Lower lobe of right lung (tissue), 2 donors: ENCODE measurements at places on chromosomes 3 and 15. TPM values are rescaled to one million over a fixed set of nuclear protein-coding genes. Genes with fewer than 3 reads are reported as not detected.
A peak's percentile ranks its signal among the peaks of the same experiment; 100 is the strongest.

Gene IL17RB
- 18.4 TPM for total RNA-seq

Gene STX19
- 3.8 TPM for total RNA-seq

Gene DAZL
- total RNA-seq = not detected

Gene SAXO2
- 15.8 TPM for total RNA-seq

Gene CD86
- total RNA-seq = 29.5 TPM

Gene ADAMTS9
- 11.7 TPM for total RNA-seq

DNA sequence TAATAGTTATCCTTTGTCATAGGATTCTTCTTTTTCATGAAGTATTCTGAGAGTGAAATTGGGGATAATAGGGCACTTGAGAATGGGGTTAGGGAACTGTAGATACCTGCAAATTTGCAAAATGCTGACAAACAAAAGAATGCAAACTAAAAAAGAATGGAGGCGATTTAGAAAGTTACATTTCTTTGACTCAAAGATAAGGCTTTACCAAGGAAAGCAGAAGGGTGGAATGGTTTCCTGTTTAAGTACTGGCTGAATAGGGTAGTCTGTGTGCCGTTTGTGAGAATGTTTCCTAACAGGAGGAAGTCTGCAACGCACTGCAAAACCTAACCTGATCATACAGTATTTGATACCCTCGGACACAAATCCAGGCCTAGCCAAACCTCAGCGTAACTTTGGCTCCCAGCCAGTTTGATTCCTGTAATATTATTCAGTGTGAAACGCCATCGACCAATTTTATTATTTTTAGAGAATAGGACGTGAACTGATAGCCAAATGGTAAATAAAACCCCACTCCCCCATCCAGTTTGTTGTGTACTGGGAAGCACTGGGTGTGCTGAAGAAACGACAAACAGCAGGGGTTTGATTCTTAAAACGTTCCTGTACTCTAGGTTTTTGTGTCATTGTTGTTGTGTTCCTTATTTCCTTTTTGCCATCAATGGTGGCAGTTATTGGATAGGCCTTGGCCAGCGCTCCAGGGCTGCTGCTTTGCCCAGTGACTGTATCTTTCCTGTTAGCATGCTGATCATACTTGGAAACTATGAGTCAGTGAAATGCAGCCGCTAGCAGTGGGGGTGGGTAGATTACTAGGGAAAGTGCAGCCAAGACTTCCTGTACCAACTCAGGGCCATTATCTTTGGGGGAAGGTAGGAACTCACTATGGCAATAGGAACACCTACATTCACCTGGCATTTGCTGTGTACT, 148.0 kb upstream of the TBL1XR1 start:
- peak; percentile 83 for DNase-seq
- no peaks in the 10 kb centered on the region for H3K36me3 ChIP-seq
- no peaks in the 10 kb centered on the region for H3K27me3 ChIP-seq
- H3K4me1 ChIP-seq = peaks cover 21% of the 10 kb centered on the region
- H3K27ac ChIP-seq = peak overlapping the region; percentile 83

- no peak for DNase-seq
- no peak overlapping the region for H3K27ac ChIP-seq
- no peaks in the 10 kb centered on the region for H3K27me3 ChIP-seq
- no peak overlapping the region for H3K4me3 ChIP-seq
- H3K36me3 ChIP-seq = no peaks in the 10 kb centered on the region
- peaks cover 15% of the 10 kb centered on the region for H3K4me1 ChIP-seq
Measured at GRCh38 chr15:60540002-60540651, 61.2 kb upstream of the ICE2 start.

DNA sequence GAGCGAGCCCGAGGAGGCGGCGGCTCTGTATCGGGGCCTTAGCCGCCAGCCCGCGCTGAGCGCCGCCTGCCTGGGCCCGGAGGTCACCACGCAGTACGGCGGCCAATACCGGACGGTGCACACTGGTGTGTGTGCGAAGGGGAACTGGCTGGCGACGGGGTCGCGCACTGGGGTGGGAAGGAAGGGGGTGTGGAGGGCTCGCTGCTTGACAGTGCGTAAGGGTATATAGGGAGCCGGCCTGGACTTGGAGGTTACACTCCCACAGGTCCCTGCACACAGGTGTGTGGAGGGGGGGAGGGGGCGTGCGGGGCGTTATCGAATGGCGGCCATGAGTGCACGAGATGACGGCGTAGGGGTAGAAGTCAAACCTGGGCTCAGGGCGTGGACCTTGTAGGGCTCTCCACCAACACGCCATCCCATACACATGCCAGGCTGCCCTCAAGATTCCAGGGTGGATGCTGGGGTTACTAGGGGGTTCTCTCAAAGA, 389 bp downstream of the APEH start:
- peak overlapping the region; percentile 98 for H3K4me3 ChIP-seq
- H3K27me3 ChIP-seq = no peaks in the 10 kb centered on the region
- peak overlapping the region; percentile 92 for H3K27ac ChIP-seq
- peaks cover 13% of the 10 kb centered on the region for H3K4me1 ChIP-seq
- no peak for DNase-seq

DNA sequence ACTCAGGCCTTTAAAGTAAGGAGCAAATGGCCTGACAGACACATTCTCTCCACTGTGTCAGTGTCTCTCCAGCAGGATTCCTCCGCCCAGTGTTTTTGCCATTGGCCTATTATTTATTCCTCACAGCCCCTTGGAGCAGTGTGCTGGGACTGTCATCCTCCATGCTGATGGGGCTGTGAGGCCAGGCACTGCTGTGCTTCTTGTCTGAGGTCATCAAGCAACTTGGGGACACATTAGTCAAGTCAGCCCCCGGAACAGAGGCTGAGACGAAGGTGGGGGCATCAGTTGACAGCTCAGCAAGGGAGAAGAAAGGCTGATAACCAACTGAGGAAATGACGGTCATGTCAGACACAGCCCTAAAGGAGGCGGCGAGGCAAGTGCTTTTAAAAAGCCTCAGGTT, 67.4 kb downstream of the XXYLT1 start:
- no peaks in the 10 kb centered on the region for H3K36me3 ChIP-seq
- no peak for DNase-seq
- H3K27me3 ChIP-seq = no peaks in the 10 kb centered on the region
- H3K4me1 ChIP-seq = peaks cover 40% of the 10 kb centered on the region

DNA sequence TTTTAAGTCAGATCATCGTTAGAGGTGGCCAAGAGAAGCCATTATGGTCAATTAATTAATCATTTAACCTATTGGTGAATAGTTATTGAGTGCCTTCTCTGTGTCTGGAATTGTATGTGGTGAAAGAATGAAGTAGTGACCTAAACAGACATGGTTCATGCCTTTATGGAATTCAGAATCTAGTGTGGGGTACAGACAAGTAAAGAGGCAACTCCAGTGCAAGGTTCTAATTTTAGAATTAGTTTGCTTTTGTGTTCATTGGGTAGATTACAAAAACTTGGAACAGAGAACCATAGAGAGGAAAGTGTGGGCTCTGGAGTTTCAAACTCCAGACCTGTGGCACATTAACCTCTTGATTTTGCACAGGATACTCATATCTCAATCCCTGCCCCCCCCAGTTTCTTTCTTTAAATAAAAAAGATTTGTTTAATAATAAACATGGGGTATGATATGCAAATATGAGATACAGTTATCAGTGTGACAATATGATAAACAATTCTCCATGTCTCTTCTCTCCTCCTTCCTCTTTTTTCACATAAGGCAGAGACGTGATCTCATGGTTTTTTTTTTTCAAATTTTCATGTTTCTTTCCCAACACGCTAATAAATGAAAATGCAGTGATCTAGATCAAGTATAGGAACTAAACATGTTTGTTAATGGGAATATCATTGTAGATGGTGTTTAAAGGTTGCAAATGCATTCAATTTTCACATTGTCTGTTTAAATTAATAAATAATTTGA, 117.9 kb downstream of the MITF start:
- no peak overlapping the region for H3K27ac ChIP-seq
- DNase-seq = no peak
- H3K27me3 ChIP-seq = no peaks in the 10 kb centered on the region
- H3K4me3 ChIP-seq = no peak overlapping the region
- no peaks in the 10 kb centered on the region for H3K4me1 ChIP-seq

DNA sequence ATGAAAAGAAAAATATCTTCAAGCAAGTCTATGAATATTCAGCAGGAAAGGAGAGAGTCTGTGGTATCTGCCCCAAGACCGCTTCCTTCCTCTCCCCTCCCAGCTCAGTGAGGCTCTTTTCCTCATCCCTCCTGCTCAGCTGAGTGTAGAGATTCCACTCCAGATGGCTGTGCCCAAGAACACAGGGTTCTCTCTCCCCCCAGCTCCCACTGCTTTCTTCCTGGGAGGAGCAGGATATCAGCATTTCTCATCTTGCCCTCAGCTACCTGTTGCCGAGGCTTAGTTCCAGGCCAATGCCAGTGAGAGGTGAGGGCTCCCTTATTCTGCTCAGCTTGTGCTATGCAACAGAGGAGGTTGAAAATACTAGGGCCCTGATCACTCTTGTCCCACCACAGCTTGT, 211.9 kb downstream of the SV2B start:
- H3K4me1 ChIP-seq = no peaks in the 10 kb centered on the region
- no peak overlapping the region for H3K4me3 ChIP-seq
- H3K27me3 ChIP-seq = no peaks in the 10 kb centered on the region
- DNase-seq = no peak
- no peak overlapping the region for H3K27ac ChIP-seq

GRCh38 chr3:165389653-165390052, 193.5 kb upstream of the SLITRK3 start:
- no peaks in the 10 kb centered on the region for H3K36me3 ChIP-seq
- no peak overlapping the region for H3K4me3 ChIP-seq
- H3K4me1 ChIP-seq = no peaks in the 10 kb centered on the region

DNA sequence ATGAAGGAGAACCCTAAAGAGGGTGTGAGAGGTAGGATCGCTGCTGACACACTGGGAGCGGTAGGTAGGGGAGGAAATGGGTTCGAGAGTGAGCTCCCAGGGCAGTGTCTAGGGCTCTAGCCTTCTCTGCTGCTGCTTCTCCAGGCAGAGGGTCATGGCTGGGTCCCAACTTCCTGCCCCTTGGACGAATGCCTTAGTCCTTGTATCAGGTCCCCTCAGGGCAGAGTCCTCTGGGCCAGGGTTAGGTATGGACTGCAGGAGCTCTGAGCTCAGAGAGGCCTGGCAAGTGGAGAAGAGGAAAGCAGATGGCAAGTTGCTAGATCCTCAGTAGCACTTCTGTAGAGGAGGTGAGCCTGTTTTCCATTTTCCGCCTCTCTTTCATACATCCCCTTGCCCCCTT, 2.9 kb downstream of the CORO2B start:
- no peaks in the 10 kb centered on the region for H3K36me3 ChIP-seq
- no peak overlapping the region for H3K4me3 ChIP-seq
- peaks cover 7% of the 10 kb centered on the region for H3K27me3 ChIP-seq
- H3K27ac ChIP-seq = no peak overlapping the region
- DNase-seq = no peak

GRCh38 chr15:46089467-46089935, 454.7 kb downstream of the SQOR start:
- no peak overlapping the region for H3K4me3 ChIP-seq
- DNase-seq = no peak
- H3K27ac ChIP-seq = no peak overlapping the region
- peaks cover 4% of the 10 kb centered on the region for H3K4me1 ChIP-seq
- H3K27me3 ChIP-seq = no peaks in the 10 kb centered on the region

GRCh38 chr15:76982356-76982755, 12.6 kb upstream of the PSTPIP1 start:
- no peaks in the 10 kb centered on the region for H3K4me1 ChIP-seq
- H3K4me3 ChIP-seq = no peak overlapping the region
- no peak overlapping the region for H3K27ac ChIP-seq
- no peak for DNase-seq
- no peaks in the 10 kb centered on the region for H3K27me3 ChIP-seq
- no peaks in the 10 kb centered on the region for H3K36me3 ChIP-seq

DNA sequence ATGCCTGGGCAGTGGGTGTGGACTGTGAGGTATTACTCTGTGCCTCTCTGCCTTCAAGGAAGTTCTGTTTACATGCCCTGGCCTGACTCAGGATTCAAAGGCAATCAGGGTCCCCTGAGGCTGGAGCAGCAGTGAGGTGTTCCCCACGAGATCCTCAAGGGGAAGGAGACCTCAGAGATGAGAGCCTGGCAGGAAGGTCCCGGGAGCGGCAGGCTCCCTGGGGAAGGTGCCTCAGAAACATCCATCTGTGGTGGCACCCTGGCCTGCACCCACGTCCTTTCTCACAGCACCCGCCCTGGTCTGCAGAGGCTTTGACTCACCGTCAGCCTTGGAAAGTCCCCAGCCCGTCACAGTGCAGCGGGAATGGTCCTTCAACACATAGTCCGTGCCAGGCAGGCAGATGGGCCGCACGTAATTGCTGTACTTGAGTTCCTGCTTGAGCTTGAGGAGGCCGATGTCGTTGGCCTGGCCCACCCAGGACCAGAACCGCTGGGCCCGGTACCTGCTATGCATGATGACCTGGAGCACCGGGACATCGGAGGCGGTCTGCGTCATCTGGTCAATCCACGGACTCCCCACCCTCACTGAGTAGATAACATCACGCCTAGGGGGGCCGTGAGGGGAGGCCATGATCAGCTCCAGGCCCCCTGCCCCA, 3.6 kb downstream of the PRSS50 start:
- H3K4me1 ChIP-seq = no peaks in the 10 kb centered on the region
- no peak for DNase-seq
- no peak overlapping the region for H3K4me3 ChIP-seq
- no peak overlapping the region for H3K27ac ChIP-seq
- no peaks in the 10 kb centered on the region for H3K27me3 ChIP-seq
- no peaks in the 10 kb centered on the region for H3K36me3 ChIP-seq

- no peaks in the 10 kb centered on the region for H3K4me1 ChIP-seq
- no peaks in the 10 kb centered on the region for H3K27me3 ChIP-seq
- H3K27ac ChIP-seq = no peak overlapping the region
- no peaks in the 10 kb centered on the region for H3K36me3 ChIP-seq
- DNase-seq = no peak
- no peak overlapping the region for H3K4me3 ChIP-seq
Measured at GRCh38 chr15:29556380-29556779, 265.9 kb downstream of the TJP1 start.

DNA sequence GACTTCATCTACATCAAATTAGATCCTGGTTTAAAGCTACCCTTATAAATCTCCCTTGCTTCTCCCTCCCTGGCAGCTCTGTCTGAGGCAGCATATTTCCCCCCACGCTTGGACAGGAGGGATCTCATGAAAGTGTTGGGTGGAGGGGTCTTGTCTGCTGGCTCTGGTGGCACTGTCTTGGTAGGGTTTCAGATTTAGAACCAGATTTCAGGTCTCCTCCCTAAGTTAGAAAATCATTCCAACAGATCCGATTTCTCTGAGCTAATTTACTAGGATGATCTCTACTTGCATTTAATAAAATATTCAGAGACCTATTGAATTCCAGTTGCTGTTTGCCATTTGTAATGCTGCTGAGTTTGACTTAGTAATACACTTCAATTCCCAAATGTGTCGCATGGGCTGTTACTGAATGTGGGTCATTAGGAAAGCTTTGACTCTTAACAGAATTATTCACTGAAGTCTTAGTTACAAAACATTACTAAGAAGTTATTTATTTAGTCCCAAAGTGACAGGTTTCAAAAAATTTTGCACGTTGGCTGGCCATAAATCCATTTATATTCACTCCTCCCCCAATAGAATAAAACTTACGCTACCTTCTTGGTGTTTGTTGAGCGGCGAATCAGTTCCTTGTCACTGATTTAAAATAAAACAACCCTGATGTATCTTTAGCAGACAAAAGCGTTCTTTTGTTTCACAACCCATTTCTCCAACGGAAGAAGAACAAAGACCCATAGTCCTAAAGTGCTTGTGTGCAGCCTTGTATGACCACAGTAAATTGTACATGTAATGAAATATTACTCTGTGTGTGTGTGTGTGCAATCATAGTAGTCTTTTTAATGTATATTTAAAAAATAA, 84.5 kb downstream of the TRAK1 start:
- no peak for DNase-seq
- H3K27me3 ChIP-seq = no peaks in the 10 kb centered on the region
- no peak overlapping the region for H3K4me3 ChIP-seq
- peaks cover 9% of the 10 kb centered on the region for H3K36me3 ChIP-seq

GRCh38 chr3:18071833-18072232, 329.4 kb upstream of the TBC1D5 start:
- H3K4me1 ChIP-seq = no peaks in the 10 kb centered on the region
- H3K36me3 ChIP-seq = no peaks in the 10 kb centered on the region
- no peak for DNase-seq
